Cardiac fibroblast (primary cell): ENCODE measurements at places on chromosomes 1 and 21.

DNA sequence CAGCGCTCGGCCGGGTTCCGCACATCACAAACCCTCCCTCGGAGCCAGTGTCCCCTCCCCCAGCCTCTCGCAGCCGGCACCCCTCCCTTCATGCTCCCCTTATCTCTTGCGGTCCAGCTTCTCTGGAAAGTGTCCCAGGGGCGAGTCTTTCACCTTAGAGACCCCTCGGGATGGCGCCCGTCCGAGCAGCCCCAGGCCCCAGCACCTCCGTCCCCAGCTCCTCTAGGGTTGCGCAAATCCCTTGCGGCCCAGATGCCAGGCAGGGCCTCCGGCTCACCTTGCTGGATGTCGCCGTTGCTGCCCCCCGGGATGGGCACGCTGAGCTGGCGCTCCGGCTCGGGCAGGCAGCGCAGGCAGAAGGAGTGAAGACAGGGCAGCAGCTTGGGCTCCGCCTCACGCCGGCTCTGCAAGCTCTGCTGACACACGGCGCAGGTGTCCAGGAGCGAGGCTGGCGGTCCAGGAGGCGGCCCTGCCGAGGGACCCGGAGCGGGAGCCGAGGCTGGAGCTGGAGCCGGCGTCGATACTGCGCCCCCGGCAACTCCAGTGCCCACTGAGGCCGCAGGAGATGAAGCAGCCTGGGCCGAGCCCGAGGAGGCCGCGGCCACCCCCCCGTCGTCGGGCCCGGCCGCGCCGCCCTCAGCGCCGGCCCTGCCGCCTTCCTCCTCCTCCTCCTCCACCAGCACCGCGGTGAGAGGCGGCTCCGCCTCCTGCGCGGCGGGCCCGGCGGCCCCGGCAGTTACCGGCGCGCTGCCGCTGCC, 550 bp downstream of the TRIM33 start:
- peak; percentile 21 for DNase-seq

DNA sequence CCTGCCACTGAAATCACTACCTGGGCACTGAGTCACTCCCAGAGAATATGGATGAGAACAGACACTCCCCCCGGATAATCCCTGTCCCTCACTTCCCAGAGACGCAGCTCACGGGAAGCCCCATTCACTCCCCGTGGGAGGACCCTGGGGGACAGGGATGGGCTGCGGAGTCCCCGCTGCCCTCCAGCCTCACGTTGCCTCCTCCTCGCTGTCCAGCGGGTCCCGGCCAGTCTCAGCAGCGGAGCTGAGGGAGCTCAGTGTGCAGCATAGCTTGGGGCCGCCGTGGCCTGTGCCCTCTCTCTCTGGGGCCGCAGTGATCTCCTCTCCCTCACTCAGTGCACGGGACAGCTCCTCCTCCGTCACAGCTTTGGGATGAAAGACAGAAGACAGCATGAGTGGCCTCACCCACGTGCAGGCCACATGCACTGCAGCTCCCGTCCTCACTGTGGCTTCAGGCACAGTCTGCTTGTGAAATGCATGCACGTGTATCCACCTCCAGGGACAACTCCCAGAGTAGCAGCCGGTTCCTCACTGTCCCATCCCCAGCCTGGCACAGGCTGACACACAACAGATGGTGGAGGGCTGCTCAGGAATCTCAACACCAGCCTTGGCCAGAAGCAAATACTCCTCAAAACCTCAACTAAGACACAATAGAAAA, 7.4 kb downstream of the CFAP410 start:
- peak; percentile 9 for DNase-seq

GRCh38 chr1:233998456-233998855, 94.0 kb downstream of the SLC35F3 start:
- DNase-seq: no peak

DNA sequence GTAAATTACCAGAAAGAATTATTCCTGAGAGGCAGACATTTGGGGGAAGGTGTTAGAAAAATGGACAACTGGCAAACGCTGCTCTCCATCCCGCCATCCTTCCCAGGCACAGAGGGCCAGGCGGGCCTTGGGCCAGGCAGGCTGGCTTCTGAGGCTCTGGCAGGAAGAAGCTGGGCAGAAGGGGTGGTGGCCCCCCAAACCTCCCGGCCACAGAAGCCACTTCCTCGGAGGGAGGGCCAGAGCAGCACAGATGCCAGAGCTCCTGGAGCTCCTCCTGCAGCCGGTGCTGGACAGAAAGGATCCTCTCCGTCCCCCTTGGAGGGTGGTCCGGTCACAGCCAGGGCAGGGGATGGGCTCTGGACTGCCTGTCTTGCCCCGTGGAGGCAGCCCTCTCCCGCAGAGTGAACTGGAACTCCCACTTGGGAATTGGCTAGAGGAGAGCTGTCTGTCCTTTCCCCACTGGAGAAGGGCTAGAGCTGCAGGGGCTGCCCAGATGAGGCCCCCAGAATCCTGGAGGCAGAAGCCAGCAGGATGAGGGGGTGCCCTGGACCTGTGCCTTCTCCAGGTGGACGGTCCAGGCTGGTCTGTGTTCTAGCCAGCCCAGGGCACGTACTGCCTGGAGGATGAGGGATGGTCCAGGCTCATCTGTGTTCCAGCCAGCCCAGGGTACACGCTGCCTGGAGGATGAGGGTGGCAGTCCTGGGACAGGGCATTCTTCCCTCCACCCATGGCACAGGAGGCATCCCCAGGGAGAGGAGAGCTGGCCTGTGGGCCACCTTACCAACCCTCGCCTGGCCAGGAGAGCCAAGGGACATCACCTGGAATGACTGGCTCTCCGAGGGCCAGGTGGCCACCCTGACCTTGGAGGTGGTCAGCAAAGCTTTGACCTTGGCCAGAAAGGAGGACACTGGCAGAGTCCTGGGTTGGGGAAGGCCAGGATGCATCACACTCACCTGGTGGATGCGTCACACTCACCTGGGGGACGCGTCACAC, 47.4 kb upstream of the ACTRT2 start:
- no peak for DNase-seq

- DNase-seq: no peak
Observed at GRCh38 chr1:209678981-209679539, 3.8 kb downstream of the G0S2 start.

DNA sequence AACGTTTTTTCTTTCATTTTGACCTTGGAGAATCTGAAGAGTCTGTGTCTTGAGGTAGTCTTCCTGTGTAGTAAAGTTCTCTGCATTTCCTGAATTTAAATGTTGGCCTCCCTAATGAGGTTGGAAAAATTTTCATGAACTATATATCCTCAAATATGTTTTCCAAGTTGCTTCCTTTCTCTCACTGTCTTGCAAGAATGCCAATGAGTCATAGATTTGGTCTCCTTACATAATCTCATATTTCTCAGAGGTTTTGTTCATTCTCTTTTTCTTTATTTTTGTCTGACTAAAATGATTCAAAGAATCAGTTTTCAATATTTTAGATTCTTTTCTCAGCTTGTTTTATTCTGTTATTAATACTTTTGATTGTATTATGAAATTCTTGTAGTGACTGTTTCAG, 87.6 kb downstream of the DRAM2 start:
- DNase-seq: peak; percentile 53

GRCh38 chr1:7389906-7390603, 381.0 kb upstream of the VAMP3 start:
- no peak for DNase-seq

DNA sequence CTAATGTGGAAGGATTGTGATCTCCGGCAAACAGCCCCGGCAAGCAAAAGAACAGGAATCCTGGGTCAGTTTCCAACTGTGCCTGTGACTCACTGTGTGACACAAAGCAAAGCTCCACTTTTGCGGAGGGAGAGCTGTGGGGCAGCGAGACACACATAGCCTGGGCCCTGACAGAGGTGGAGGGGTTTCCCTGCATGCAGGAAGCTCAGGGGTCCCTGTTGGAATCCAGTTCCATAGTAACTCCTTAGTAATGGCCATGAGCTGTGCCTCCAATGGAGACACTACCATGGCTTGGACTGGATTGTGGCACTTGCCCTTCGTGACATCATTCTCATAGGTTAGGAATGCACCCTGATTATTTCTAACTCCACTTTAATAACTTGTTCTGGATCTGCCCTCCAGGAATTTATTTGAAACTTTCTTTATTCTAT, 47.0 kb upstream of the ATF3 start:
- DNase-seq: peak; percentile 17

- DNase-seq: no peak
Observed at GRCh38 chr1:184648160-184648855, 106.3 kb downstream of the EDEM3 start.

DNA sequence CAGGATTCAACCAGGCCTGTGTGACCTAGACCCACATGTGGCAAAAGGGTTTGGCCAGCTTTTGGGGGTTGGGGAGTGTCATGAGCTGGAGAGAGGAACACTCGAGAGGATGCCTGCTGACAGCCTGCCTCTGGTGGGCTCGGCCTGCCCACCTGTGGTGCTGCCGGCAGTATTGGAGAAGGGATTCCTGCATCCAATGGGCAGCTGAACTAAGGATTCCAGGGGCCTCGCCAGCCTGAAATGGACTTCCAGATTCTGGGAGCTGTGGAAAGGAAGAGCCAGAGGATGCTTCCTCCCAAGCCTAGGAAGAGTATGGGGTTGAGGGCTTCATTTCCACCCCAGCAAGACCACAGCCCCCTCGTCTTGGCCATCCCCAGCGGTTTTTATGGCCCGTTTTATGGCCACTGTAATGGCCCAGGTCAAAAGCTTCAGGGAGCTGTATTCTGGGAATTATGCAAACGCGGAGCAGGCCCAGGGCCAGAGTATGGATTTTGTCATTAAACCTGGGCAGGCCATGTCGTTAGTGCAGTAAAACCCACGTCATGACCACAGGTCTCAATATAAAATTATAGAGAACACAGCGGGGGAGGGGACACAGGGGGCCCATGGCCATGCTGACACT, 63.6 kb downstream of the TMEM53 start:
- no peak for DNase-seq

DNA sequence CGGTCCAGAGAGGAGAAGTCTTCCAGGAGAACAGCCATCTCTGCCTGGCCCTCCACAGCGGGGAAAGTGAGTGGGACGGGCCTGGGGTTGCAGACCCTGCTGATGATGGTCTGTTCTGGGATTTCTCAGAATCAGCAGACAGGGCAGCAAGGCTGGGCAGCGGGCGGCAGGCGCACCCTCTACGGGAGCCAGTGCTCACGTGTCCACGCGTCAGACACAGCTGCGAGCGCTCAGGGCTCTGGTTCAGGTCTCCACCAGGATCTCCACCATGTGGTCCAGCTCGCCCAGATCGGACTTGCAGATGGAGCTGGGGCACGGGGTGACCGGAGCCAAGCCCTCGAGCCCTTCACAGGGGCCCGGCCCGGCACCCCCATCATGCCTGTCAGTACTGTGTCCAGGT, 5.5 kb downstream of the CLCA4 start:
- DNase-seq: no peak

DNA sequence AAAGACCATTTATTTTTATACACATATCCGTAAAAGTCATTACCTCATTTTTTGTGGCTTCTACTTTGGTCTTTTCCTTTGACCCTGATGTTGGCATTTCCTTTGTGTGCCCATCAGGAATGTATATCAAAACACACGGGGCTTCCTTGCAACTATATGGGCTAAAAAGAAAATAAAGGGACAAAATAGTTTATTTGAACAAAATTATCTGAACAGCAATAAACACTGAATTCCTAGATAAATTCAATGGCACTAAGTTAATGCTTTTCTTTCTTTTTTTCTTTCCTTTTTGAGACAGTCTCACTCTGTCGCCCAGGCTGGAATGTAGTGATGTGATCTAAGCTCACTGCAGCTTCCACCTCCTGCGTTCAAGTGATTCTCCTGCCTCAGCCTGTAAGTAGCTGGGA, 45.2 kb downstream of the EPRS1 start:
- no peak for DNase-seq

- peak; percentile 43 for DNase-seq
Observed at GRCh38 chr1:201126832-201127754, at the start of gene ASCL5. Gene ASCL5 (minus strand): TSS chr1:201127184. CDS start chr1:201115372, 11,812 bp downstream.

DNA sequence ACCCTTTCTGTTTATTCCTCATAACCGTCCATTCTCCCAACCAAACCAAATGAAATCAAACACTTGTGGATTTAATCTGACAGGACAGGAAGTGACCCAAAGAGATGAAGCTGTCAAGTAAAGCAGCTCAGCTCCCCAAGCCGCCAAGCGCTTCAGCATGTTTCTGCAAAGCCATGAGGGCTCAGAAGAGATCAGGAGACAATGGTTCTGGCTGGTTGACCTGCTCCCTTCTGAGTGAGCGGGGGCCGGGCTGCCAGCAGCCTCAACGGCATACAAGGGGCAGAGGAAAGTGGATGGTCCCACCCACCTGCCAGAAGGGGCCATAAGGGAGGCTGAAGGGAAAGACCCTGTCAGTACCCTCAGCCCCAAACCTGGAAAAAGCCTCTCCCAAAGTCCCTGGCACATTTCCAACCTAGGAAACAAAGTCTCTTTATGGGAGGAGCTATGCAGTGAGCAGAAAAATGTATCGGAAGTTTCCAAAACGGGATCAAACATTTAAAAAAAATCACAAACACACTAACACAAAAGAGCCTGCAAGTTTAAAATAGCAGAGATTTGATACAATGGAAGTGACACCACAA, 45.4 kb downstream of the SLC45A1 start:
- DNase-seq: no peak

DNA sequence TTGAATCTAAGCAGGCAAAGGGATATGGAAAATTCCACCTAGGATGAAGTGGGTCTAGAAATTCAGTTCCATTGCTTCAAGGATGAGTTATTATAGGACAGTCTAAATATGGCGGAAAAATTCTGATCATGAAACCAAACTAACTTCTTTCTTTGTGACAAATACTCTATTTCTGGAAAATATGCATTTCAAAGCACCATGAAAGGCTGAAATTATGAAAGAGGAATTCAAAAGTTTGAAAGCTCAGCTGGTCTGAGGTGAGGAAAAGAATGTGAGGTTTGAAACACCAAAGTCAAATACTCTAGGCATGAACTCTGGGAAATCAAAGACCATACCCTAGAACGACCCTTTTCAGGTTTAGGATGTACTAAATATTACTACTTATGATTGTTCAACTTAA, 36.4 kb upstream of the COL11A1 start:
- no peak for DNase-seq

DNA sequence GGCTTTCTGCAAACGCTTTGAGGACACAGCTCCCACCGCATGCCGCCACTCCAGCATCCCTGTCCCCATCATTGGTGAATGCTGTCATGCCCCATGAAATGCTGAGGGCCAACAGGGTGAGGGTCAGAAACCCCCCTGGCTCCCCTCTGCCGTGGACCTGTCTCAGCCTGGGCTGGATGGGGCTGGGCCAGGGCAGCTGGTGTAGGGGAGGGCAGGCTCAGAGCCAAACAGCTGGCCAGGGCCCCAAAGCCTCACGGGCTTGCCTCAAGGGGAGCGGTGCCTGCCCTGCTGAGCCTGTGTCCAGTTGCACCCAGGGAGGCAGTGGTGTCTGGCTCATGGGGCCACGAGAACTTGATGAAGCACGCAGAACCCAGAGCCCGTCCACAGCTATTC, 49.7 kb downstream of the S100B start:
- no peak for DNase-seq

DNA sequence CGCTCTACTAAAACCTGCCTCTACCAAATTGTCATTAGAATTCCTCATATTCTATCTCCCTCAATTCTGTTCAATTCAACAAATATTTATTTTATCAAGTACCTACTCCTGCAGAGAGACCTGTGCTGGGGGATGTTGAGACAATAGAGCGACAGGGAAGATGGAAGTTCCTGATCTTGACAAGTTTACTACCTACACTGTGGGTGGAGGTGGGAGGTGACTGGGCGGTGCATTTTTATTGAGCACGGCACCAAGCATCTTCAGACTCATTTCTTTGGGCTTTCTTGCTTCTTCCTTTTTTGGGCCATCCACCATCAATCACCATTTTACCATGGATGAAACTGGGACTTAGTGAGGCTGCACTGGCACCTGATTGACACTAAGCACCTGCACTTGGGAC, 61.3 kb downstream of the KIRREL1 start:
- DNase-seq: no peak
